ENCODE measurements at places on chromosomes 6 and 20.

DNA sequence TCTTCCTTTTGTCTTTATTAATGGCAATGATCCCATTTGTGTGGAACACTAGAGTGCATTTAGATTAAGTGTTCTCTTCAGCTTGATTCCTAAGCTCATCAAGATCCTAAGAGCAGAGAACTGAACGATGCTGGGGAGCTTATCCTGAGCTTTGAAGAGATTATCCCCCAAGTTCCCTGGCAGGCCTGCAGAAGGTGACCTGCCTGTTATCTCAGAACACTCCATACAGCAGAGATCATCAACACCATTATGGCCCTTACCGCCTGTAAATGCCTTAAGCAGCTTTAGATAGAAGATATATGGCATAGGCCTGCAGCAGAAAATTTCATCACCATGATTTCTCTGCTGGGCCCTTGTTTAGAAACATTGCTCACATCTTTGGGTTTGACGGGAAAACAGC is 779.9 kb upstream of the MAP3K7 start:
- DNase-seq: no peak

DNA sequence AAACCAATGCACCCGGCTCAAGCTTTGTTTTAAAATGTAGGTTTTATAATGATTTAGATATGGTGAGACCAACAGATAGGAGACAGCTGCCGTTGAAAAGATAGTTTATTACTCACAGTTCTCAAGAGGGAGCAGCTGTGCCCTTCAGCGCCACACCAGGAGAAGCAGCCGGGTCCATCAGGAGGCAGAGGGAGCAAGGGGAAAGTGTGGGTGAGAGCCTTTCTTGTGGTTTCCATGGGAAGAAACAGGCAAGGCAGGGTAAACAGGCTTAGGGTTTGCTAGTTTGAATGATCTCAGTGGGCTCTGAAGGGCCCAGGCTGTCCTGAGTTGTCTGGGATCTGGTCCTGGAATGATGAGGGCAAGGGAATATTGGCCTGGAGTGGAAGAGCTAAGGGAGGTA is 117.7 kb upstream of the PLCB4 start:
- no peak for DNase-seq

GRCh38 chr6:162485464-162485863 is 242.1 kb downstream of the PRKN start:
- no peak for DNase-seq

GRCh38 chr6:7467007-7467897 is 74.2 kb upstream of the DSP start:
- no peak for DNase-seq

DNA sequence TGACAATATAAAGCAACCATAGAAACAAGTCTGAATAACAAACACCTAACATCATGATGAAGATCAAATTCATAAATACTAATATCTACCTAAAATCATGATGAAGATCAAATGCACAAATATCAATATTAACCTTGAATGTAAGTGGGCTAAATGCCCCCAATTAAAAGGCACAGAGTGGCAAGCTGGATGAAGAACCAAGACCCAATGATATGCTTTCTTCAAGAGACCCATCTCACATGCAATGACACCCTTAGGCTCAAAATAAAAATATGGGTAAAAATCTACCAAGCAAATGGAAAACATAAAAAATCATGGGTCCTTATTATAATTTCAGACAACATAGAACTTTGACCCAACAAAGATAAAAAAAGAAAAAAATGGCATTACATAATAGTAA is 578.5 kb upstream of the PTCHD4 start:
- DNase-seq: no peak

- no peak for DNase-seq
Observed at GRCh38 chr6:99349171-99350141, at the start of gene FAXC. TSS of gene FAXC (minus strand) at chr6:99349674. CDS start at chr6:99349372, 302 bp downstream.

DNA sequence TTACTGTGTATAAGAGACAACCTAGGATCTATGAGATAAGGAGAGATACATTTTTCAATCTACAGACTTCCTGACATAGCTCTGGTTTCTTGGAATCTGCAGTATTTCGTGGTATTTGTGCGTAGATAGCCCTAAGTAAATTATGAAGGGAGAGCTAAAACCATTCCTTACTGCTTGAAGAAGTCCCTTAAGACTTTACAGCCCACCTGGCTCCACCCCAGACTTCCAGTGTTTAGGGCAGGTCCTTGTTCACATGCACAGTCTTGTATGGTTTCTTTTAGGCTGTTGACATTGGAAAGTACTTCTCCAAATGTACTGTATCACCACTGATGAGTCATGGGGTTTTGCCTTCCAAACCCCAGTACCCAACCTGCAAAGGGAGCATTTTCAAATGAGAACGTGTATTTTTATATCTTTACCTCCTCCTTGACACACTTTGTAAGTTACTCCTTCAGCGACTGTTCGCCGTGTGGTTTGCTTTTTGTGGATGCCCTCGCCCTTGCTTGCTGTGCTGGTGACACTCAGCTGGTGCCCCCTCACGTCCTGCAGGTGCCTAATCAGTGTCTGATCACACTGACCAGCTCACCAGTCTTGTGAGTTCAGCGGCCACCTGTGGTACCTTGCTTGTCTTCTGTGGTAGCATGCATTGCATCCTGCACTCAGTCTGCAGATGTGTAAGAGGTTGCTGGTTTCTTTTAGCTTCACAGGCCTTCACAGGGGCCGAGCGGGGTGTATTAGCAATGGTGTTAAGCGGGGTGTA is 73.3 kb downstream of the IGF2R start:
- DNase-seq: no peak

DNA sequence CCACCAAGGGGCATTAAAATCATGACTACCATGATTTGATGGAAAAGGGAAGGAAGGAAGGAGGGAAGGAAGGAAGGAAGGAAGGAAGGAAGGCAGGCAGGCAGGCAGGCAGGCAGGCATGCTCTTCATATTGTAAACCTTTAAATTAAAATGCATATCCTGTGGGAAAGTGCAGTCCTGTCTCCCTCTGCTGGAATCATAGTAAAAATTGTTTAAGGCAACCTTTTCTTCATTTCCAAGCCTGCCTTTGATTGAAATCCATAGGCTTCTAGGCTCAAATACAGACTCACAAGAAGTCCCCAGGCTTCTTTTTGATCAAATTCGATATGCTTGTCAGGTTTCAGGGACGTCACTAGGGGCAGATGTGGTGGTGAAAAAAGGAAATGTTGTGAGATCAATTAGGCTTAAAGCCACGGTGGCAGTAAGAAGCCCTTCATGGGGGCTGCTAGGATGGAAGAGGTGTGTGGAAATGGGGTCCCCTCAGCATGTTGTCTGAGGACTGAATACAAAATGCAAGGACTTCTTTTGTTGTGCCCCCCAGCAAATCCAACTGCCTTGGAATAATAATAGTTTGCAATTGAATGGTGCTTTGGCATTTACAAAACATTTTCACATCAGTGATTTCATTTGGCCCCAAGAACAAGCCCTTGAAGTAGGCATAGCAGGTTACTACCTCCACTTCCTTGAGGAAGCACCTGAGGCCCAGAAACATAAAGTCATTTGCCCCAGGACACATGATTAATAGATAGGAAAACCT is 25.6 kb upstream of the GABRR1 start:
- DNase-seq: no peak

GRCh38 chr20:60113771-60114170 is 155.5 kb downstream of the CDH26 start:
- no peak for DNase-seq

- no peak for DNase-seq
Observed at GRCh38 chr6:108872575-108872974, 24.4 kb downstream of the ARMC2 start.

- no peak for DNase-seq
Observed at GRCh38 chr6:2127484-2127911, 117.9 kb downstream of the GMDS start.

DNA sequence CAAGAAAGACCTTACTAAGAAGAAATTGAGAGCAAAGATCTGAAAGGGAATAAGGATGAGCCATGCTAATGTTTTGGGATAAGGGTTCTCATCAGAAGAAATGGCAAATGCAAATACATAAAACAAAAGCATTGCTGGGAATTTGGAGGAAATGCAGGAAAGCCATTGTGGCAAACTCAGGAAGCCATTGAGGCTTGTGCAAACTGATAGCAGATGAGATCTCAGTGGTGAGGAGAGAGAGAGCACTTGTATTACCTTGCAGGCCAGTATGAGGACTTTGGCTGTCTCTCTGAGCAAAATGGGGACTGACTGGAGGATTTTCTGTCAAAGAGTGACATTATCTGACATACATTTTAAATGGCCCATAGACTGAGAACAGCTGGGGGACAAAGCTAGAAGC is 103.0 kb downstream of the ADGRB3 start:
- no peak for DNase-seq

GRCh38 chr20:21618759-21619416 is 86.6 kb upstream of the PAX1 start:
- no peak for DNase-seq

DNA sequence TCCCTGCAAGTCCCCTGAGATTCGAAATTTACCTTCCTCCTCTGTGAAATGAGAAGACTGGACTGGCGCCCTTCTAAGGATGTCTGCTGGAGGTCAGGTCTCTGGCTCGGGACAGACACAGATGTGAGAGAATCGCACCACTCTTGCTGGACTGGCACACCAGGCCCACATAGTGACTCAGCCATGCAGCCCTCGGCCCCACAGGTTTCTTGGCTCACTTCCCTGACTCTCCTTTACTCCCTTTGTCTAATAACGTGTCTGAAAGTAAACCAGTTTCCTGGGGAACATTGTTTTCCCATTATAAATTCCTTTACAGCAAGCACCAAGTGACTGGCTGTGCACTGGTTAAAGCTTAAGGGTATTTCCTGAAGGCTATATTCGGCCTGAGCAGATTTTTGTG is 106.7 kb upstream of the PLEKHG1 start:
- DNase-seq: no peak

DNA sequence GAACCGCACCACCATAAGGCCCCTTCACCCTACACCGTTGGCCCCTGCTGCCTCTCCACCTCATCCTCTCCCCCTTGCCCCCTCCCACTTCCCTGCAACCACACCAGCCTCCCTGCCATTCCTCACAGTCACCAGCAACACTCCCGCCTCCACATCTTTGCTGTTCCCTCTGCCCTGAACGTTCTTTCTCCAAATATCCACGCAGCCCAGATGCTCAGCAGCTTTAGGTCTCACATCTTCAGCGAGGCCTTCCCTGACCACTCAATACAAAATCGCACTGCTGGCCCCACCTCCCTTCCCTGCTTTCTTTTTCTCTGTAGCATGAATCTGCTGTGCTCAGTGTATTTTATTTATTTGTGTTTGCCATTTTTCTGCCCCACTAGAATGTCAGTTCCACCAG is 20.5 kb downstream of the ITPR3 start:
- no peak for DNase-seq

- DNase-seq: no peak
Observed at GRCh38 chr6:161429921-161430490, 156.1 kb upstream of the AGPAT4 start.

- DNase-seq: no peak
Observed at GRCh38 chr6:125220712-125221111, 67.1 kb downstream of the TPD52L1 start.

GRCh38 chr20:58174708-58175280 is 53.7 kb downstream of the ANKRD60 start:
- no peak for DNase-seq

GRCh38 chr20:63232235-63233060 is 3.3 kb upstream of the BIRC7 start:
- DNase-seq: no peak

DNA sequence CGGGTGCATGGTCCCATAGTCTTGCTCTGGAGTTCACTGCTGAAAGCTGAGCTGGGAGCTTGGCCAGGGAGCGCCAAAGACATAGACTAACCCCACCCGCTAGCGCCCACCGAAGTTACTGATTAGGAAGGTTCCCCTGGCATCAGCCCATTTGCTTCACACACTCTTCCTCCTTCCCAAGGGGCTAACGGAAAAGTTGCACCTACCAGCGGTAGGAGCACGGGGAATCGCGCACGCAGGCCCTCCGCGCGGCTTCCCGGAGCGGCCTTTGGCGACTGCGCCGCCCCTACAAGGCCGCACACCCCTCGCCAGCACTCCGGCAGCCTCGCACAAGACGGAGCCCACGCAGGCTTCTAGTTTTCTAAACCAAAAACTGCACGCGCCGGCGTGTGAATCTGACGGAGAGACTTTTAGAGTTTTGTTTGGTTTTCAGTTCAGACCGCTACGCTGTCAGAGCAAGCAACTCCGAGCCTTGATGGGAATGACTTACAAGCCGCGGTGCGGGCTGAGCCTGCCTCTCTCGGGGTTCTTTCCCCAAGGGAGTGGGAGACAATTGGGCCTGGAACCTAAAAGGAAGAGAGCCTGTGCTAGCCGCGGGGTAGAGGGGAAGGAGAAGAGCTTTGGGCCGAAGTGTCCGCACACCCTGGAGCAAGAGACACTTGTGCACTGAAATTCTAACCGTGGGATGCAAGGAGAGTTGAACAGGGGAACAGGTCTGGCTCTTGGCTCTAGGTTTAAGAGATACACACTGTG is 891 bp upstream of the POU3F2 start:
- DNase-seq: no peak

- no peak for DNase-seq
Observed at GRCh38 chr20:52540509-52540908, 348.9 kb upstream of the ZFP64 start.

DNA sequence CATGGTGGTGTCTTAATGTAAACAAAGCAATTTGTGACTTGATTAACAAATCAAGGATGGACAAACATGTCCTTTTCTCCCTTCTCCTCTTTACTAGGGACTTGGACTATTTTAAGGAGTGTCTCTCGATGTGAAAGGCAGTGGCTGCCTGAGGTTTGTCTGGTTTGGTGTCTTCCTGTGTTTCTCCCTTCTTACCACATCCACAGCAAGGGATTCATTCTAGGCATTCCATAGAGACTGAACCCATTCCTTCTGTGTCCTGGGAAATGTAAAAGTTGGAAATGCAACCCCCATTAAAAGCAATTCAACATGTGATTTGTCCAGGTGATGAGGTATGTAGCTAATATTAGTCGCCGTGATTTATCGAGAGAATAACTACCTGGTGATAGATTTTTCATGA is 15.9 kb downstream of the NRN1 start:
- no peak for DNase-seq

DNA sequence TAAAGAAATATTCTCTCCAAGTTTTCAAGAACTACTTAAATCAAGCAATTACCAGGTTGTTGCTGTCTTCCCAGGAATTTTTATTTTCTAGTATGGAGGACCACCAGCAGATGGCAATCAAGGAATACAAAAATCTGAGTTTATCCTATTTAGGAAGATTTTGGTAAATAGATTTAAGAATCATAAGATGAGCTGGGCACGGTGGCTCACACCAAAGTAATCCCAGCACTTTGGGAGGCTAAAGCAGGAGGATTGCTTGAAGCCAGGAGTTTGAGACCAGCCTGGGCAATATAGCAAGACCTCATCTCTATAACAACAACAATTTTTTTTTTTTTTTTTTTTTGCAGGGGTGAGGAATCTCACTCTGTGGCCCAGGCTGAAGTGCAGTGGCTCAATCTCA is 19.3 kb upstream of the SEC63 start:
- DNase-seq: no peak
